ENCODE measurements at places on chromosomes 6 and 20.

GRCh38 chr6:31877125-31877650 lies 1.6 kb downstream of the SLC44A4 start:
- no peak for DNase-seq

DNA sequence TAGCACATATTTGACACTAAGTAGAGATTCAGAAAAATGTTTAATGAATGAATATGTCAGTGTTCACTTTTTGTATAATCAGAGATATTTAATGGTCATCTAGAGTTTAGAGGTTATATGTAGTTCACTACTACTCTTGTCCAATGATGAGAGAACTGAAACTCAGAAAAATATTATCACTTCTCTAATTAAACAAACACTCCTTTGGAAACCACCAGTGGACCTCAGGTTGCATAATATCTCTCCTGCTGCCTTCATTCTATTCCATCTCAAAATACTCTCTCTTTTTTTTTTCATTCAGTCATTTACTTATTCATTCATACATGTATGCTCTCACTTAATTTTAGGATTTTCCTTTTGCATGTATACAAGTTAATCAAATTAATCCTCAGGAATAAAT lies 423.1 kb upstream of the RNF217 start:
- no peak for DNase-seq

GRCh38 chr6:128882560-128882959 lies 378 bp upstream of the LAMA2 start:
- DNase-seq, result no peak

GRCh38 chr6:75396005-75396800 lies 97.4 kb downstream of the FILIP1 start:
- DNase-seq, result no peak

DNA sequence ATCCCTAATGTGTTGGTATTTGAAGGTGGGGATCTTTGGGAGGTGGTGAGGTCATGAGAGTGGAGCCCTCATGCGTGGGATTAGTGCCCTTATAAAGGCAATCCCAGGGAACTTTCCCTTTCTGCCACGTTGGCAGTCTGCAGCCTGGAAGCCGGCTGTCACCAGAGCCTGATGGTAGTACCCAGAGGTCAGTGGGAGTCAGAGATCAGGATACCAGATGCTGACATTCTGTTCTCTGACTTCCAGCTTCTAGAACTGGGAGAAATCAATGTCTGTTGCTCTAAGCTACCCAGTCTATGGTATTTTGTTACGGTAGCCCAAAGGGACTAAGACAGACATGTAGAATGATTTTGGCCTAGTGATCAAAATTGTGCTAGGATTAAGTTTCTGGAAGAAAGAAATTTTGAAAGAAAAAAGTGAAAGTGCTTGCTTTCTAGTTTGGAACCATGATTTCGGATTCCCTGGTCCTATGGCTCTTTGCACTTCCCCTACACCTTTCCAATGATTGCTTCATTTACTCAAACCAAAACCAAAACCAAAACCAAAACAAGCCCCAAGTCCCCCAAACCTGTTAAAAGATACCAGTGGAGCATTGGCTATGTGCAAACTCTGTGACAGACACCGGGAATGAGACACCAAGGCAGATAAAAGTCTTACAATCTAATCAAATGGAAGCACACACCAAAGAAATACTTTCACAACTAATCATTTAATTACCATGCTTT lies 173.7 kb upstream of the ZNF217 start:
- peak; percentile 42 for DNase-seq

GRCh38 chr20:33110147-33110825 lies 30.8 kb downstream of the BPIFB4 start:
- no peak for DNase-seq

DNA sequence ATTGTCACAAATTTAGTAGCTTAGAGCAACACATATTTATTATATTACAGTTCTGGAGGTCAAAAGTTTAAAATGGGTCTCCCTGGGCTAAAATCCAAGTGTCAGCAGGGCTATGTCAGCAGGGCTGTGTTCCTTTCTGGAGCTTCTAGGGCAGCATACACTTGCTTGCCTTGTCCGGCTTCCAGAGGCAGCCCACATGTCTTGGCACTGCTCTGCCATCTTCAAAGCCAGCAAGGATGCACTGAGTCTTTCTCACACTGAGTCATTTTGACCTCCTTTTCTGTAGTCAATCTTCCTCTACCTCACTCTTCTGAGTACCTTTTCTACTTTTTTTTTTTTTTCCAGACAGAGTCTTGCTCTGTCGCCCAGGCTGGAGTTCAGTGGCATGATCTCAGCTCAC lies 39.0 kb downstream of the ADGRF4 start:
- DNase-seq, result no peak

DNA sequence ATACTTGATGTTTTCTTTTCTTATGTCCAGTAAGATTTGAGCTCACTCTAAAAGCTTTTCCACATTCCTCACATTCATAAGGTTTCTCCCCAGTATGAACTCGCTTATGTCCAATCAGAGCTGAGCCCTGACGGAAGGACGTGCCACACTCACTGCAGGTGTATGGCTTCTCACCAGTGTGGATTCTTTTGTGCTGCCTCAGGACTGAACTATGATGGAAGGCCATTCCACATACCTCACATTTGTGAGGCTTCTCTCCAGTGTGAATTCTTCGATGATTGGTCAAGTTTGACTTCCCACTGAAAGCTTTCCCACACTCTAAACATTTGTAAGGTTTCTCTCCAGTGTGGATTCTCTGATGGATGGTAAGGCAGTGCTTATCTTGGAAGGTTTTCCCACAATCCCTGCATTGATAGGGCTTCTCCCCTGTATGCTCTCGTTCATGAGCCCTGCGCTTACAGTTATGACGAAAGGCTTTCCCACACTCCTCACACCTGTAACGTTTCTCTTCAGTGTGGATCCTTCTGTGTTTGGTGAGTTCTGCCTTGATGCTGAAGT lies 9.9 kb downstream of the ZNF311 start:
- DNase-seq, result no peak

DNA sequence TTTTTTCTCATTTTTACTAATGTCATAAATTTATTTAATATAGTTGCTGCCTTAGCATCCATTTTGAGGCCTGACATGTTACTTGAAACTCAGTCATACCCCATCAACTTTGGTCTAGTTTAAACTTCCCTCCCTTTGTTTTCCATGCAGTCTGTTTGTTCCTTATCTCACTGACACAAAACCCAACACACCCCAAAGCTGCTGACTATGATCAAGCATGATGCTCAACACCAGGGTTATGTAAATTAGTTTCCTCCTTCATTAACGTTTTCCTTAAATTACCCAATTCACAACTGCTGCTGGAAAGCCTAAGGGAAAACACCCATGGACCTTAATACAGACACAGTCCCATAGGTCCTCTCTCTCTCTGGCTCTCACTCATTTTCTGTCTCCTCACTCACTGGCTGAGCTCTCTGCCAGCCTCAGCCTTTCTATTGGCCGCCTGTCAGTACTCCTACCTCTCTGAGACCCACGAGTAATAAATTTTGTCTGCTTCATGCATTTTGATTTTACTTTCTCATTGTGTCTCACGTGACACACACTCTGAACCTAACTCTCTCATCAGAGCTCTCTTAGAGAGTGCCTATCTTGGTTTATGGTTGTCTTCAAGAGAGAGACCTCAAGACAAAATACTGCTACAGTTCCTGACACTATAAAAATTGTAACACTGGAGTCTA lies 904.5 kb downstream of the C6orf118 start:
- no peak for DNase-seq

DNA sequence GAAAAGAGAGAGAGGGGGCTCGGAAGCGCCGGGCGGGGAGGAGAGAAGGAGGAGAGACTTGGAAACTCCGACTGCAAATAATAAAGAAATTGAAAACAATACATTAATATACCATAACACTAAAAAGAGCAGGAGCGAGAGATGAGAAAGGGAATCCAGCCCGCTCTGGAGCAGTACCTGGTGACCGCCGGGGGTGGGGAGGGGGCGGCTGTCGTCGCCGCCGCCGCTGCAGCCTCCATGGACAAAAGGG lies 338 bp downstream of the E2F3 start:
- DNase-seq, result no peak

DNA sequence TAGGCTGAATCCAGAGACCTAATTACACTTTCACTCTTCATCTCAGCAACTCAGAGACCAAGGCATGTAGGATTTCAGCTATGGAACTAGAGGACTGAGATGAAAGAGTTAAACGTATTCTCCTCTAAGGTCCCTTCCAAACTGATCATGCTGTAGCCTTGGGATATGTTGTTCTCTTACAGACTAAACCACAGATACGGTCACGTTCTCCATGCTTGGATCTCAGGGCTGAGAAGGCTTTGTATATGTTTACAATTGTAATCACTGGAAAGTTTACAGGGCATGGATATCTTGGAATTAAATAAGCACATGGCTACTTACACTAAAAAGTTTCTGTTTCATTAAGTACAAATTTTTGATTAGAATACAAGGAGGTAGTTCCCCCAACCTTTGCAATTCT lies 50.1 kb downstream of the PKIB start:
- no peak for DNase-seq

DNA sequence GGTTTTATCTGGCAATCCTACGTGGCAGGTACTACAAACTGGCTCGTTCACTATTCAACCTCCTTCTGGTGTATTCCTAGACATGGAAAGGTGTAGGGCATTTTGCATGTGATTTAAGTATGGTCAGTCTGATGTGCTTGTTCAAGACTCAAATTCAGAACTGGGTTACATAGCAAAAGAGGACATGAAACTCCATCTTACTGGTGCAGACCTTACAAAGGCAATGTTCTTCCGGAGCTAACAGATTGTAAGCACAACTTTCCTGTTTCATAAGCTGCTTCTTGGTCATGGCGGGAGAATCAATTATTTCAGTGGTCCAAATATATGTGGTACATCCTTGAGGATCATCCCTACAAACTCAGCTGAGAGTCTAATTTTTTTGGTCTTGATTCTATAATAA lies 703.4 kb downstream of the EPM2A start:
- DNase-seq, result no peak

- DNase-seq, result no peak
Measured at GRCh38 chr6:141641406-141641805, 491.3 kb upstream of the GJE1 start.

DNA sequence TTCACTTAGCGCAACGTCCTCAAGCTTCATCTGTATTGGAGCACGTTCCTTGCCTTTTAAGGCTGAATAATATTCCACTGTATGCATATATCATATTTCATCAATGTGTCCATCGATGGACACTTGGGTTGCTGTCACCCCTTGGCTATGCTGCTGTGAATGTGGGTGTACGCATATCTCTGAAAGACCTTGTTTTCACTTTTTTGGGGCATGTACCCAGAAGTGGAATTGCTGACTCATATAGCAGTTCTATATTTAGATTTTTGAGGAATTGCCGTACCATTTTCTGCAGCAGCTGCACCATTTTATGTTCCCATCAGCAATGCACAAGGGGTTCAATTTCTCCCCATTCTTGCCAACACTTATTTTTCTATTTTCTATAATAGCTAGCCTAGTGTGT lies 22.8 kb upstream of the SLC23A2 start:
- DNase-seq, result no peak

DNA sequence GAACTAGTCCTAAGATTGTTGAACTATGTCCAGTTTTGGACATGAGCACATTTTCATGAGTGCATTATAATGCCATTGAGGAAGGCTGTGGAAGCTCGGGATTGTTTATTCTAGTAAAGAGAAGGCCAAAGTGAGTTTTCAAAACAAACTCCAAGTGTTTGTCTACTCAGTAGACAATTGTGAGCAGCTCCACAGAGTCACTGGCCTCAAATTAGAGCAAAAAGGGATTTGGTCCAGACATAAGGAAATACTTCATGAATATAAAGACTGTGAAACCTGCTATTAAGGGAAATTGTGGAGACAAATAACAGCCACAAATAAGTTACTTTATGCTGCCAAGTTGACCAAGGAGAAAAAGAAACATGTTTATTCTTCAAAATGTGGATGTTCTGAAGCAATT lies 42.6 kb upstream of the PREP start:
- DNase-seq, result no peak

DNA sequence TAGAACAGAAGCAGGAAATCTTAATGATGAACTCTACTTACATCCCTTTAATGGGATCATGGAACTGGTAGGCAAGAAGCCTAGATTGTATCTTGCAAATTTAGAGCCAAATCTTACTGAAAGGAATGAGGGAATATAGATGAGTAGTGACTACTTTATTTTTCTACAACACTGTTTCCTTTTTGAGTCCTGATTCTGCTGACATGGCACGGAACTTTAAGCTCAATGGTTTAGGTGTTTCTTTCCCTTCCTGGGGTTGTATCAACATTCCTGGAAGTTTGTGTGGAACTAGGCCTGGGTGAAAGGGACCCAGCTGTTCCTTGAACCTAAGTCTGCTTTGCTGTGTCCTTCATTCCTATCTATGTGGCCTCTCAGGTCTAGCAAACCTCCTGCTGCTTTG lies 705.3 kb upstream of the FLRT3 start:
- DNase-seq, result no peak

DNA sequence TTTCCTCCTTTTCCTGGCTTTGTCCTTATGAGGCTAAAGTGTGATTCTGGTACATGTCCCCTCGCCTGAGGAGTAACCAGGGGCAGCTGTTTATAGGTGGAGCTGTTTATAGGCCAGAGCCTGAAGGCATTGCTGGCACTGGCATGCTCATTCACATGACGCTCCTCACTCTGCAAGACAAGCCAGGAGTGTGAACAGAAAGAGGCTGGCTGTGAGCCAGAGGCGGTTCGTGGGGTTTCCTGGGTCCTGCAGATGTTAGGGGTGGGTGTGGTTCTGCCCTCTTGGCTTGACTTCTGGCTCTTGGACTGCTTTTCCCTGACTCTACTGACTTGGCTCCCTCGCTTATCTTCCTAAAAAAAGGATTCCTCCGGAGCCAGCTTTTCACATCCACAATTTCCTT lies 12.8 kb upstream of the MDFI start:
- DNase-seq, result no peak

DNA sequence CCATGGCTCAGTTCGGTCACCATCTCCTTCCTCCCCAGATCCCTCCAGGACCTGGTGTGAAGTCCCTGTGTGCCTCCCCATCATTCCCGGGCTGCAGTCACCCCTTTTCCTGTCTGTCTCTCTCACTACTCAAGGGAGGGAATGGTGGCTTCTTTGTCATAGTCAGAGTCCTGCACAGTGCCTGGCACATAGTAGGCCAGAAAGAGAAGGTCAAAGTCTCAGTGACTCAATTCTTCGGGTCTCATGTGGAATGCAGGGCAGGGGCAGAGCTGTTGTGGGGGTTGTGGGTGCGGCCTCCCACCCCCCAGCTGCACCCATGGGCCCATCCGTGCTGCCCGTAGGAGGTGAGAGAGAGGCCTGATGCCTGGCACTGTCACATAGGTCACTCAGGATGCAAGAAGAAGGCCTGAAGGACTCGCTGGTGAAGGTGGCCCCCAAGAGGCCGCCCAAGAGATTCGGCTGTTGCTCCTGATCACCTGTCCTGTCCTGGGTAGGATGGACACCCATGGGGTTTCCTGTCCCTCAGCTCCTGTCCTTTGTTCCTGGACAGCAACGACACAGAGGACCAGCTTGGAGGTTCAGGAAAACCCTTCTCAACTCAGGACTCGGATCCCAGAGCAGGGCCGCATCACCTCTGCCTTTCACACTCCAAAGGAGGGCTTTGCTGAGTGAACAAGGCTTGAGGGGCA lies 34.1 kb downstream of the RAB44 start:
- DNase-seq, result no peak

Measured in T-helper 1 cell (primary cell).